ENCODE measurements at places on chromosomes 2 and 18.

GRCh38 chr2:208620487-208620978 is 213.9 kb downstream of the PTH2R start:
- H3K4me3 ChIP-seq: no peak overlapping the region
- H3K27ac ChIP-seq: no peak overlapping the region
- H3K4me1 ChIP-seq: no peaks in the 10 kb centered on the region
- no peaks in the 10 kb centered on the region for H3K27me3 ChIP-seq
- no peaks in the 10 kb centered on the region for H3K36me3 ChIP-seq

GRCh38 chr2:190277234-190278112 is 42.2 kb downstream of the HIBCH start:
- no peak overlapping the region for H3K27ac ChIP-seq
- no peak overlapping the region for H3K4me3 ChIP-seq
- DNase-seq: peak; percentile 31
- H3K36me3 ChIP-seq: peaks cover 9% of the 10 kb centered on the region
- H3K27me3 ChIP-seq: no peaks in the 10 kb centered on the region

DNA sequence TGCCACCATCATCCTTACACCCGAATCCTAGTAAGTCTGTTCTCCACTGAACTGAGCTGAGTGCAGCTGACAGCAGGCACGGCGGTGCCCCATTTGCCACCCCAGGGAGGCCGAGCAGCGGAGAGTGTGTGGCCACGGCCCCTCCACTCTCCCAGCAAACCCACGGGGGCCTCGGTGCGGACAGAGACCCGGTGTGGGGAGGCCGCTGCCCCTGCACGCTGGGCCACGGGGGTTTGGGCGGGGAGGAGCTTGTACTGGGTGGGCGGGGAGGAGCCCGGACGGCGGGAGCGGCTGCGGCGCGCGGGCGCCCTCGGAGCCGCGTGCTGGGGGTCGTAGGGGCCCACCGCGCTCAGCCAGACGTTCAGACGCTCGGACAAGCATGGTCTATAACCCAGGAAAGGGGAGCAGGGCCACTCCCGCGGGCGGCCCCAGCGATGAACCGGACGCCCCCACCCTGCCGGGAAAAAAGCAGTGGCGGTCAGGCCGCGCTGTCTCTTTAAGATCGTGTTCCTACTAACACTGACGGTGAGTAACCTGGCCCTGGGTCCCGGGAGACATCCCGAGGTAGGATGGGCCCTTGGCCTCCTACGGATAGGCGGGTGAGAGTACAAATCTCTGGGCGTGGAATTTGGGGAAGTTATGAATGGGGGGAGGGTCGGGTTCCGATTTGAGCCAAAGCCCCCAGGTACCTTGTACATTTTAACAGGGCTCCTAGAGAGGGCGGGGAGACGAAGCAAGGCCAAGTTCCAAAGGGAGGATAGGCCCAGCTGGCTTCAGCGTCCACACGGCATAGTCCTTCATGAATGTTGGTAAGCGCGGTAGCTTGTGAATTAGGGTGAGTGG is at the start of gene ITPRIPL1:
ITPRIPL1 (plus strand) TSS at position 277 of the 843 bp plus-strand sequence; CDS start at position 800, 523 bp downstream.
- peak within 1 kb of the TSS; percentile 70 for H3K4me3 ChIP-seq
- peaks cover 25% of the 10 kb centered on the region for H3K4me1 ChIP-seq
- H3K27ac ChIP-seq: peak within 1 kb of the TSS; percentile 47
- peak; percentile 52 for DNase-seq
- no peaks in the 10 kb centered on the region for H3K36me3 ChIP-seq

- DNase-seq: no peak
- H3K4me3 ChIP-seq: no peak overlapping the region
- H3K36me3 ChIP-seq: no peaks in the 10 kb centered on the region
- H3K27ac ChIP-seq: no peak overlapping the region
These were observed 218.1 kb downstream of the SP3 start for GRCh38 chr2:173747035-173747434.
